ENCODE measurements at places on chromosomes 5 and 9.

- DNase-seq, result no peak
Measured at GRCh38 chr5:37606632-37607248, 227.6 kb downstream of the WDR70 start.

GRCh38 chr5:95773335-95774059, 42.4 kb downstream of the RHOBTB3 start:
- no peak for DNase-seq

DNA sequence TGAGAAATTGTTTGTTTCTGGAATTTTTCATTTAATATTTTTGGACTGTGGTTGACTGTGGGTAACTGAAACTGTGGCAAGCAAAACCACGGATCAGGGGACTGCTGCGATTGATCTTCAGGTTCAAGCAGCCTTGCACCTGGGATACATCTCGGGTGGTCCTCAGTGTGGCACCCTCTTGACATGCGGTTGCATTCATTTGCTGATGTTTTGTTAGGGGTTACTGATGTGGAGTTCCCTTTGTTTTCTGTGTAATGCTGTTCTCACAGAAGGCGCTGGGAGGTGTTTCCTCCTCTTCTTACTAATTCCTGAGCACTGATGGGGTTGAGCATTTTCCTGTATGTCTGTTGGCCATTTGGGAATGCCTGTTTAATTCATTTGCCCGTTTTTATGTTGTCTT, 60.4 kb downstream of the EHMT1 start:
- DNase-seq, result no peak

DNA sequence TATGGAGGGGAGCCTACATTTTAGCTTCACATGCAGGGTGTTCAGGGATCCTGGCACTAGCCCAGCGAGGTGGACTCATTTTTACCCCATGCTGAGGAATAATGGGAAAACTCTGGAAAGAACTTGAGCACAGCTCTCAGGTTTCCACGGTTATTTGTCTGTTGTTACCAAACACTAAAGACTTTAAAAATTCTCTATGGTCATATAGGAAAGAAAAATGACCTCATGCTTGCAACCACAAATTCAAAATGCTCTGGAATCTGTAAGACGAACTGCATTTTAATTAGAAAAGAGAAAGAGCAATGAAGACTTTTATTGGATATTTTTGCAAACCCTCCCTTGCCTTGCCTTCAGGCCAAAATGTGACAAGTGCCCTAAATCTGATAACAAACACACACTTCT, 606.9 kb downstream of the EBF1 start:
- no peak for DNase-seq

DNA sequence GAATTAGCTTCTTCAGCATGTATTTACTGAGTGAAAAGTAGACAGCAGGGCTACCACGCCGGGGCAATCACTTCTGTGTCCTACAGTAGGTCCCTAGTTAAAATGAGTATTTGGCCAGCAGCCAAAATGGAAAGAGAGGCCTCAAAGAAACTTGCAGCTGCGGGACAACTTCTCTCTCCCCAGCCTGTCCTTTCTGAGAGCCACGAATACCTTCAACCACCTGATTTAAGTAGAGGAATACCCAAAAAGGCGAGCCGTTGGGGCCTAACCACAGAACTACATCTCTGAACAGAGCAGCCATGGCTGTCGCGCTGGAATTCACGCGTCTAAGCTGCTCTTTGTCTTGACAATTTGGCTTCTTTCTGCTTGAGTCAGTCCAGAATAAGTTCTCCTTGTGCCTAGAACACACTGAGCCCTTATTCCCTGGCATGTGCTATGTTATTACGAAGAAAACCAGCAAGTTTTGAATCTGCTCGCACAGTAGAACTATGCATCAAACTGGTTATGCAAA, 43.8 kb upstream of the GOLPH3 start:
- DNase-seq, result no peak

GRCh38 chr9:110814159-110814558, 145.6 kb downstream of the MUSK start:
- no peak for DNase-seq

DNA sequence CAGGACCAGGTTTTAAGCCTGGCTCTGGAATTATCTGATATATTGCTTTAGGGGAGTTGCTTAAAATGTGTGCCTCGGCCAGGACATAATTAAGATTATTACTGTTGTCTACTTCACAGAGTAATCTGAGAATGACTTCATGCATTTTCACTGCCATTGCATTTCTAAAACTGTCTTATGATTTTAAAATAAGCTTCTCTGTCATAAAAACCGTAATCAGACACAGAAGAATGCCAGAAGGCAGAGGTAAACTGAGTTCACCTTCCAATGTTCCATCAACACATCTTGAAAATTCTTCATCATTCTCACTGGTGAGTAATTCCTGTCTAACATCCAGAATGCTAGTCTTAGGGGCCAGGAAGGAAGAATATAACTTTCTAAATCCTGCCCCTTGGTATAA, 47.1 kb downstream of the ISOC1 start:
- no peak for DNase-seq

- DNase-seq, result peak; percentile 86
Measured at GRCh38 chr9:34710023-34710422, at the start of gene CCL21. Gene CCL21 (minus strand): TSS chr9:34710136. CDS start chr9:34710066, 70 bp downstream.

DNA sequence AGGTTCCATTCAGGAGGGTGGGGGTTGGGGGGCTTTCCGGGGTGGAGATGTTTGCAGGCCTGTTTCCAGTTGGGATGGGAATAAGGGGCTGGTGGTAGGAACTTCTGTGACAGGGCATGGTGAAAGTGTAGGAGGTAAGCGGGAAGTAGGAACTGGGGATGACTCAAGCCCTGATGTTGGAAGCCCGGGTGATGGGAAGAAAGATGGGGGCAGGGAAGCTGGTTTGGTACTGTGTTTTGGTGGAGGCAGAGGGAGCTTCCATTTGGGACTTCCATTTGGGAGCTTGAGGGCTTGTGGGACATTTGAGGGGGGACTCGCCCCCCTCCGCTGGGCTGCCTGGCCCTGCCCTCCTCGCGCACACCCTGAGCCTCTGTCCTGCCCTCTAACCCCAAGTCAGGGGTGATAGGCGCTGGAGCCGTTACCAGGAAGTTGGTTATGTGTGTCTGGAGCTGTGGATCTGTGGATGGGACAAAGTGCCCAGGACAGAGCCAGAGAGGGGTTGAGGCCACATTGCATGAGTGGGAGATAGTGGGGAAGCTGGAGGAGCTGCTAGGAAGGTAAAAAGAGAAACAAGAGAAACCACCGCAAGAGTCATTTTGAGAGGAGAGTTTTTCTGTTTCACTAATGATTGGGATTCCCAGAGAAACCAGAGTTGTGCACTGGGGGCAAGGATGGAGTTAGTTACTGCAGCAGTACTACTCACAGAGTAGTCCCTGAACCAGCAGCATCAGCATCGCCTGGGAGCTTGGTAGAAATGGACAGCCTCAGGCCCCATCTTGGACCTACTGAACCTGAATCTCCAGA, 6.6 kb downstream of the RGS14 start:
- no peak for DNase-seq

DNA sequence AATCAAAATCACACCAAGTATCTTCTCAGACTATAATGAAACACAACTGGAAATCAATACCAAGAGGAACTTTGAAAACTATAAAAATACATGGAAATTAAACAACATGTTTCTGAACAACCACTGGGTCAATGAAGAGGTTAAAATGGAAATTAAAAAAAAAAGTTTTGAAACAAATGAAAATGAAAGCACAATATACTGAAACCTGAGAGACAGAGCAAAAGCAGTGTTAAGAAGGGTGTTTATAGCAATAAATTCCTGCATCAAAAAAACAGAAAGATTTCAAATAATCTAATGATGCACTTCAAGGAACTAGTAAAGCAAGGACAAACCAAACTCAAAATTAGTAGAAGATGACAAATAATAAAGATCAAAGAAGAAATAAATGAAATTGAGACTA, 92.0 kb downstream of the TMEM232 start:
- no peak for DNase-seq

DNA sequence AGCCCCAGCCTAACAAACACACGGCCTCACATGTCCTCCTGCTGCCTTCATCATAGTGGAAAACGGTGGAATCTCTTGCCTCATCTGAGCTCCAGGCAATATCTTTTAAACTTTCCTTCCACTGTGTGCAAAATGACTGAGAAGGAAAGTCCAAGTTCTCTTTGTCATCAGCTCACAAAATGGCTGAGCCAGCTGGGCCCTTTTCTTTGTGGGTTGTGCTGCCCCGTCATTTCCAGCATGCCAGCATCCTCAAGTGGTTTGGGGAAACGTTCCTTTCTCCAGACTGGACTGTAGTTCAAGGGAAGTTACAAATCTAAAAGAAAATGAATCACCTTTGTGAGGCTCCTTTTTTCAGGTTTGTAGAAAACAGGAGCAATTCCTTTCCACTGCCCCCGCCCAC, 171.1 kb upstream of the FSTL4 start:
- no peak for DNase-seq

GRCh38 chr5:88888848-88889188, 5.8 kb upstream of the MEF2C start:
- no peak for DNase-seq

- DNase-seq, result no peak
Measured at GRCh38 chr5:100790170-100790665, 112.9 kb downstream of the ST8SIA4 start.

GRCh38 chr5:69007163-69007562, 86.7 kb upstream of the SLC30A5 start:
- no peak for DNase-seq

DNA sequence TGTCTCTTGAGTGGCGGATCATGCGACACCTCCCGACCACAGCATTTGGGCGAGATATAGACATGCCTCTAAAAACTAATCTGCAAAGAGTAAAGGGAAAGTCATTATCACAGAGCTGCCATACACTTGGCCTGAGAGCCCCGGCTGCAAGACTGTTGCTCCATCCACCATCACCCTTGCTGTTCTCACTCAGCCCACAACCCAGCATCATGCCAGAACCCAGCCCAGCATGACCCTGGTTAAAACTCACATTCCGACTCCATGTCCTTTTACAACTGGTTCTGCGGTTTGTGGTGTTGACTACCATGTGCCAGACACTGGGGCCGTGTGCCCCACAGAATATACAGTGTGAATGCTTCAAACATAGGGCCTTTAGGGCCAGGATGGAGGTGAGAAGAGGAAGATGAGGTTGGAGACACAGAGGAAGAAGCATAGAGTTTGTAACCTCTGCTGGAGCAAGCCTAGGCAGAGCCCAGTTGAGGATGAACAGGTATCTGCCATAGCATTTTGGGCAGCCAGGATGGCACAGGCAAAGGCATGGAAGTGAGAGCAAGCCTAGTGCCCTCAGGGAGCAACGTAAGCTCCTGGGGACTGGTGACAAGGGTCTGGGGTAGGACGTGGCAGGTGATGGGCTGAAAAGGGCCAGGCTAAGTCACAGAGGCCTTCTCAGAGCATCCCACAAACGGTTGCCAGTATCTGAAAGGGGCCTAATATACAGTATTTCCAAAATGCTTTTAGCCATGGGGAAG, 37.5 kb upstream of the SMU1 start:
- no peak for DNase-seq

- no peak for DNase-seq
Measured at GRCh38 chr9:101966691-101967090, 228.2 kb upstream of the GRIN3A start.

- DNase-seq, result no peak
Measured at GRCh38 chr9:88462191-88462590, 72.8 kb upstream of the NXNL2 start.
